Liver (tissue), 10 donors: ENCODE measurements at places on chromosomes 1 and 21. TPM values are rescaled to one million over a fixed set of nuclear protein-coding genes. Genes with fewer than 3 reads are reported as not detected.

DNA sequence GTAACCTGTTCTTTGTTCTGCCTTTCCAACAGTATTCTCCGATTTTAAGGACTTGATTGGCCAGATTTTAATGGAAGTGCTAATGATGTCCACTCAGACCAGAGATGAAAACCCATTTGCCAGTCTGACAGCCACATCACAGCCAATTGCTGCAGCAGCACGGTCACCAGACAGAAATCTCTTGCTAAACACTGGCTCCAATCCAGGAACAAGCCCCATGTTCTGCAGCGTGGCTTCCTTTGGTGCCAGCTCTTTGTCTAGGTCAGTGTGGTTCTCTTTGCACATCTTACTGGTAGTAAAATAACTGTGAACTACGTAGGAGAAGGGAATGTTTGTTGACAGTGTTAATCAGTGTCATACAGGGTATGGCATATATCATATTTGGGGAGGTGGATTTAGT lies 72.7 kb downstream of the UBE4B start:
- peaks cover 28% of the 10 kb centered on the region for H3K36me3 ChIP-seq
- H3K27me3 ChIP-seq, result no peaks in the 10 kb centered on the region
- H3K4me3 ChIP-seq, result no peak overlapping the region
- H3K27ac ChIP-seq, result no peak overlapping the region
- peaks cover 2% of the 10 kb centered on the region for H3K4me1 ChIP-seq
- no peak for DNase-seq

- no peaks in the 10 kb centered on the region for H3K36me3 ChIP-seq
- no peak overlapping the region for H3K4me3 ChIP-seq
- no peak for DNase-seq
- H3K27me3 ChIP-seq, result no peaks in the 10 kb centered on the region
- no peaks in the 10 kb centered on the region for H3K4me1 ChIP-seq
Observed at GRCh38 chr1:201730611-201731010, 98.3 kb upstream of the IPO9 start.

Gene AGMAT
- total RNA-seq, result 83.6 TPM

DNA sequence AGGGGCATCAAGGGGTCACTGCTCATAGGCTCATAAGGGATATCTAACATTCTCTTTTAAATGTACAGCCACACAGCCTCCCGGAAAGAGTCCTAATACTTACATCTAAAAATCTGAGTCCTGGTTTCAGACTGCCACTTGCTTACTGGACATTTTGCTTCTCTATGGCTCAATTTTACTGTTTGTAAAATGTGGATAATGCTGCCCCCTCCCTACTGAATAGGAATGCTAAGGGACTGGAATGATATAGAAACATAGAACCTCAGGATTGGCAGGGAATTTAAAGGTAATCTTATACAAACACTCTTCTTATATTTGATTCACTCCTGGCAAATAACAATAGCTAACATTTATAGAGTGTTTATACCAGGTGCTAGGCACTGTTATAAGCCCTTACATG lies 910 bp upstream of the TNR start:
- H3K4me1 ChIP-seq, result peaks cover 13% of the 10 kb centered on the region
- H3K36me3 ChIP-seq, result no peaks in the 10 kb centered on the region
- no peak for DNase-seq

Gene ANKRD65
- 0.17 TPM for total RNA-seq

GRCh38 chr21:45998276-45998701 lies 16.7 kb downstream of the COL6A1 start:
- no peak overlapping the region for H3K4me3 ChIP-seq
- no peaks in the 10 kb centered on the region for H3K27me3 ChIP-seq
- DNase-seq, result no peak
- H3K27ac ChIP-seq, result no peak overlapping the region
- peaks cover 5% of the 10 kb centered on the region for H3K36me3 ChIP-seq
- no peaks in the 10 kb centered on the region for H3K4me1 ChIP-seq

GRCh38 chr1:206794294-206794908 lies 22.1 kb upstream of the IL10 start:
- no peaks in the 10 kb centered on the region for H3K27me3 ChIP-seq
- no peaks in the 10 kb centered on the region for H3K4me1 ChIP-seq
- no peak for DNase-seq
- no peak overlapping the region for H3K4me3 ChIP-seq

Gene ZBED6
- total RNA-seq, result 14.1 TPM

Gene SPRR2F
- total RNA-seq, result not detected

DNA sequence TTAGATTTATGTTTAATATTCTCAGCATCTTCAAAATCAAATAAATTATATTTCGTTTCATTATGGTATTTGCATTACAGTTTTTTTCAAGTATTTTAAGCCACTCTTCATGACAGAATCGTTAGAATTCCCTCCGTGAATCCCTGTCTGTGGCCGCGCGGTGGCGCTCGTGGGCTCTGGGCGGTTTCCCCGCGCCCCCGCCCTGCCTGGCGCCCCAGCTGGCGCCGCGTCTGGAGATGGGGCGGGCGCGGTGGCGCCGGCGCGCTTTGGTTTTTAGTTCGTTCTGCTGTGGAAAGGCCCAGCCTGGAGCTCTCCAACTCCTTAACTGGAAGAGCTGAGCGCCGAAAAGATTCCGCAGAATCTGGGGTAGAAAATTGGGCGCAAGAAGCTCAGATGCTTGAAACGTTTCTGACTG lies 25.7 kb downstream of the PRMT2 start:
- no peaks in the 10 kb centered on the region for H3K27me3 ChIP-seq
- DNase-seq, result no peak
- peaks cover 30% of the 10 kb centered on the region for H3K36me3 ChIP-seq
- H3K27ac ChIP-seq, result no peak overlapping the region
- no peak overlapping the region for H3K4me3 ChIP-seq
- H3K4me1 ChIP-seq, result no peaks in the 10 kb centered on the region

Gene SMCP
- not detected for total RNA-seq

- no peaks in the 10 kb centered on the region for H3K27me3 ChIP-seq
- no peaks in the 10 kb centered on the region for H3K4me1 ChIP-seq
- H3K27ac ChIP-seq, result no peak overlapping the region
Observed at GRCh38 chr21:30271611-30272010, 11.1 kb downstream of the KRTAP24-1 start.

- DNase-seq, result no peak
- no peak overlapping the region for H3K27ac ChIP-seq
- no peaks in the 10 kb centered on the region for H3K4me1 ChIP-seq
- H3K27me3 ChIP-seq, result no peaks in the 10 kb centered on the region
- H3K36me3 ChIP-seq, result no peaks in the 10 kb centered on the region
Observed at GRCh38 chr1:71223641-71224340, 143.0 kb upstream of the ZRANB2 start.

Gene RRP15
- total RNA-seq, result 5.5 TPM

GRCh38 chr1:43305461-43305860 lies 4.7 kb downstream of the TIE1 start:
- H3K4me1 ChIP-seq, result peaks cover 22% of the 10 kb centered on the region
- H3K36me3 ChIP-seq, result no peaks in the 10 kb centered on the region
- no peak overlapping the region for H3K27ac ChIP-seq
- H3K4me3 ChIP-seq, result no peak overlapping the region

DNA sequence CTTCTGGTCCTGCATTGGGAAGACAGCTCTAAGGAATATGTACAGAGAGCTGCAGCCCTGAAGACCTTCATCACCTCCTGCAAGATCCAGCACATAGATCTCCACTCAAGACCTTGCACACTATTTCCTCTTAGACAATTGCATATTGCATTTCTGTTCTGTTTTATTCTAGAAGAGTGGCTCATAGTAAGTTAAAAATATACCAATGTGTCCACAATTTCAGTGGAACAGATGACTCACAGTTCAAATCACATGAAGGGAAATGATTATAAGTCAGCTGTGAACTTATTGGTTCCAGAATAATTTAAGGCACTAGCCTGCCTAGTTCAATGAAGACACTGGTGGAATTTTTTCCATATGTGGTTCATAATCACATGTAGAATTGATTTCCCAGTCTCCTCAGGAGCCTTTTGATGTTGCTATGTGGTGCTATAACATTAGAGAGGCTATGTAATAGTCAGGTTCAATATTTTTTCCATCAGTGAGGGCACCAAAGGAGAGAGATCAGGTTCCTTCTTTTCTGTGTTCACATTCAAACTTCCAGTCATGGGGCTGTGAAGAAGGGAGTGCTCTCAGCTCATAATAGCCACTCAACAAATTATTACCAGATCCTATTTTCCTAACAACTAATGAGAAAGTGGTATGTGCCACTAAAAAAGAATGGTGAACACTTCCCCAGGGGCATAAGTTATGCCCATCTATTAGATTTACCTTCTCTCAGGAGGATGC lies 9.8 kb upstream of the AK5 start:
- no peak overlapping the region for H3K27ac ChIP-seq
- H3K4me3 ChIP-seq, result no peak overlapping the region
- no peak for DNase-seq
- H3K27me3 ChIP-seq, result peaks cover 13% of the 10 kb centered on the region
- H3K4me1 ChIP-seq, result no peaks in the 10 kb centered on the region

- H3K27me3 ChIP-seq, result no peaks in the 10 kb centered on the region
- H3K36me3 ChIP-seq, result no peaks in the 10 kb centered on the region
- no peak overlapping the region for H3K27ac ChIP-seq
- no peak for DNase-seq
- no peaks in the 10 kb centered on the region for H3K4me1 ChIP-seq
Observed at GRCh38 chr1:117826540-117827078, 102.8 kb downstream of the GDAP2 start.

Gene TEKT2
- total RNA-seq, result 0.17 TPM

Gene NR5A2
- 17.5 TPM for total RNA-seq

GRCh38 chr21:29305561-29305960 lies 6.8 kb downstream of the BACH1 start:
- no peak for DNase-seq
- peaks cover 55% of the 10 kb centered on the region for H3K4me1 ChIP-seq
- no peak overlapping the region for H3K4me3 ChIP-seq
- no peak overlapping the region for H3K27ac ChIP-seq
- H3K36me3 ChIP-seq, result no peaks in the 10 kb centered on the region

- no peaks in the 10 kb centered on the region for H3K27me3 ChIP-seq
- H3K4me1 ChIP-seq, result no peaks in the 10 kb centered on the region
- no peak overlapping the region for H3K4me3 ChIP-seq
Observed at GRCh38 chr1:184433956-184434502, 47.2 kb downstream of the C1orf21 start.

Gene PLA2G2C
- not detected for total RNA-seq
